ENCODE measurements at places on chromosomes 16 and 17. TPM values are rescaled to one million over a fixed set of nuclear protein-coding genes. Genes with fewer than 3 reads are reported as not detected.

GRCh38 chr16:54454616-54455015 is 168.0 kb upstream of the IRX3 start:
- peaks cover 6% of the 10 kb centered on the region for H3K4me1 ChIP-seq
- H3K36me3 ChIP-seq = no peaks in the 10 kb centered on the region
- no peak overlapping the region for H3K4me3 ChIP-seq

ASGR1 gene
- total RNA-seq = 0.62 TPM

CD300H gene
- total RNA-seq = not detected

DNA sequence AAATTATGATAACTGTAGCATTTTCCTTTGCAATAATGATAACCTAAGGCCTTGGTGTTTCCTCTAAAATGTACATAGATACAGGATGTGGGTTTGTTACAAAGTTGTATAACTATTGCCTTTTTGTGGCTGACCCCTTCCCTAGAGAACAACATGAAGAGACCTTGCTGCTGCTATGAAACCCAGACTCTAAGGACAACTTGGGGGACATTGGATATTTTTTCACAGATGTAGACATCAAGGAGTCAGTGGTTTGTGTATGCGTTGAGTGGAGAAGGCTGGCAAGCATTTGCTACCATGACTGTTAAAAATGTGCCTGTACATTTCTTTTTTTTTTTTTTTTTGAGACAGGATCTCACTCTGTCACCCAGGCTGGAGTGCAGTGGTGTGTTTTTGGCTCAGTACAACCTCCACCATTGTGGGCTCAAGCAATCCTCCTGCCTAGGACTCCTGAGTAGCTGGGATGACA is 12.3 kb downstream of the HMOX2 start:
- H3K27ac ChIP-seq = peak overlapping the region; percentile 96
- DNase-seq = peak; percentile 53
- H3K4me3 ChIP-seq = peak overlapping the region; percentile 64
- H3K27me3 ChIP-seq = no peaks in the 10 kb centered on the region

DNA sequence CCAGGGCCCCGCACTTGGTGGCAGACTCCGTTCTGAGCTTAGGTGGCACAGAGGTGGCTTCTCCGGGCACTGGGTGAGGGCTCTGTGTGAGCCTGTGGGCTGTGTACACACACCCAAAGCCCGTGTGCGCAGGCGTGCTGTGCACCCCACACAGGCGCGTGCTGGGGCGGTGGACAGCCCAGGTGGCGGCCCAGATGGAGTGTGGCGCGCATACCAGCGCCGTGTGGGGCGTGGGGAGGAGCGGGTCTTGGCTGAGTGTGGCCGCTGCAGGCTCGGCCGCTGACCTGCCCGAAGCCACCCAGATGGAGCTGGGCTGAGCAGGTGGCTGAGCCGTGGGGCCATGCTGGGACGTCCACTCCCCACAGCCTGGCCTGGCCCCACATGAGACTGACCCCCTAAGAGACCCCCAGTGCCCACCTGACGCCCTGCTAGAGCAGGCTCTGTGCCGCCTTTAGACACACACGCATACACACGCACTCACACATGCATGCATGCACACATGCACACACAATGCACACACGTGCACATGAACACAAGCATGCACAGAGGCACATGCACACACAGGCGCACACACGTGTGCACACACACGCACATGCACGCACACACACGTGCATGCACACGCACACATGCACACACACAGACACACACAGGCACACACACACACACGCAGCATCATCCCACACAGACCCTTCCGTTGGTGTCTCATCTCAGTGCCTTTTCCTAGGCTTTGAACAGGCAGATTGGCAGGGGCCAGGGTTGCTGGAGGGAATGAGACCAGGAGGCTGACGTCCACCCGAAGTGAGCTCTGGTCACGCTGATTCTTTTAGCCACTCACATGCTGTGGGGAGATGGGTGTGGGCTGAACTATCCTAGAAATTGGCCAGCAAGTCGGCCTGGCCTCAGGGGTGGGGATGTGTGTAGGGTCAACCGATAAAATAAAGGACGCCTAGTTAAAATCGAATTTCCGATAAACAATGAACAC is 2.1 kb downstream of the PRR35 start:
- H3K27me3 ChIP-seq = peaks cover 13% of the 10 kb centered on the region
- DNase-seq = no peak
- H3K4me3 ChIP-seq = no peak overlapping the region
- no peaks in the 10 kb centered on the region for H3K36me3 ChIP-seq
- peaks cover 10% of the 10 kb centered on the region for H3K4me1 ChIP-seq

DNA sequence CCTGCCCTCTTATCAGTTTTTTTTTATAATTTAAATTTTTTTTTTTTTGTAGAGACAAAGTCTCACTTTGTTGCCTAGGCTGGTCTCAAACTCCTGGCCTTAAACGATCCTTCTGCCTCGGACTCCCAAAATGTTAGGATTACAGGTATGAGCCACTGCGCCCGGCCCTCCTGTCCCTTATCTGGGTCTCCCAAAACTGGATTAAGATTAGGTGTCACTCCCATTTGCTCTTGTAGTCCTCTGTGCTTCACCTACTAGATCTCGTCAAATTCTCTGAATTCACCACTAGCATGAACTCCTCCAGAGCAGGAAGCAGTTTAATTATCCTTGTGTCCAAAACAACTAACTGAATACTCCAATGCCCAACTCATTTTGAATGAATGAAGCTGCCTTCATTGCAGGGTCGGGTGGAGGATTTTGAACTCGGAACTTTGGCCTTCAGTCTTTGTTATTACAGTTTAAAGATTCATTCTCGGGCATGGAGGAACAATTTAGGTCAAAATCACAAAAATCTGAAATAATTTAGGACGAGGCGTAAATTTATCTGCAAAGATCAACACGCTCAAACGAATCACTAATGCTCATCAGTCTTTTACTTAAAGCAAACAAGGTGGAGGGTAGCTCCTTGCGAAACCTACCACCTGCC is 802 bp upstream of the ATXN2L start:
- H3K36me3 ChIP-seq = peaks cover 36% of the 10 kb centered on the region
- no peaks in the 10 kb centered on the region for H3K27me3 ChIP-seq
- peaks cover 43% of the 10 kb centered on the region for H3K4me1 ChIP-seq

- H3K36me3 ChIP-seq = no peaks in the 10 kb centered on the region
- DNase-seq = no peak
These were observed 31.8 kb upstream of the RASD1 start for GRCh38 chr17:17527956-17528500.
